Natural killer cell (primary cell): ENCODE measurements at places on chromosomes 3 and 15. TPM values are rescaled to one million over a fixed set of nuclear protein-coding genes. Genes with fewer than 3 reads are reported as not detected.

FOXL2NB gene
- not detected for total RNA-seq

DNA sequence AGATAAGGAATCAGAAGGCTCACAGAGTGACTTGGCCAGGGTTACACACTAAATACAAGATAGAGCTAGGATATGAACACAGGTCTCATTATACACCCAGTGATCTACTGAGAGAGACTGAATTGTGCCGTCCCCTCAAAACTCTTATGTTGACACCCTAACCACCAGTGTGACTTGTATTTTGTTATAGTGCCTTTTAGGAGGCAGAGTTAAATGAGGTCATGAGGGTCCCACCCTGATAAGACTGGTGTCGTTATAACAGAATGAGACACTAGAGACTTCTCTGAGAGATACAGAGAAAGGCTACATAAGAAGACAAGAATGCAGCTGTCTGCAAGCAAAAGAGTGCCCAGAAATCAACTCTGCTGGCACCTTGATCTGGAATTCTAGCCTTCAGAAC lies 12.6 kb downstream of the KPNA1 start:
- peaks cover 8% of the 10 kb centered on the region for H3K4me1 ChIP-seq
- no peak overlapping the region for H3K4me3 ChIP-seq
- H3K27ac ChIP-seq = no peak overlapping the region
- DNase-seq = no peak

DNA sequence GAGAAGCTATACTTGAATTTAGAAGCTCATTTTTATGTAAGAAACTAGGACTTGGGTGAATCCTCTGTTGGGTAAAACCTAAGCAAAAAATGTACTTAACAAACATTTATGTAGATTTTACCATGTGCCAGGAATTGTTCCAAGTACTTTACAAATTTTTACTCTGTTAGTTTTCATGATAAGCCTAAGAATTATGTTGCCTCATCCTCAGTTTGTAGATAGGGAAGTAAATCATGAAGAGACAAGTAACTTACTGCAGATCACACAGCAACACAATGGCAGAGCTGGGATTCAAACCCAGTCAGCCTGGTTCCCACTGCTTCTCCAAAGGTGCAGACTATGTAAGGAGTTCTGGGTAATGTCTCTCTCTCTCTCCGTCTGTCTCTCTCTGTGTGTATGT lies 169.9 kb downstream of the DIPK2A start:
- no peak overlapping the region for H3K4me3 ChIP-seq
- H3K36me3 ChIP-seq = no peaks in the 10 kb centered on the region
- H3K27ac ChIP-seq = no peak overlapping the region
- no peaks in the 10 kb centered on the region for H3K4me1 ChIP-seq

DNA sequence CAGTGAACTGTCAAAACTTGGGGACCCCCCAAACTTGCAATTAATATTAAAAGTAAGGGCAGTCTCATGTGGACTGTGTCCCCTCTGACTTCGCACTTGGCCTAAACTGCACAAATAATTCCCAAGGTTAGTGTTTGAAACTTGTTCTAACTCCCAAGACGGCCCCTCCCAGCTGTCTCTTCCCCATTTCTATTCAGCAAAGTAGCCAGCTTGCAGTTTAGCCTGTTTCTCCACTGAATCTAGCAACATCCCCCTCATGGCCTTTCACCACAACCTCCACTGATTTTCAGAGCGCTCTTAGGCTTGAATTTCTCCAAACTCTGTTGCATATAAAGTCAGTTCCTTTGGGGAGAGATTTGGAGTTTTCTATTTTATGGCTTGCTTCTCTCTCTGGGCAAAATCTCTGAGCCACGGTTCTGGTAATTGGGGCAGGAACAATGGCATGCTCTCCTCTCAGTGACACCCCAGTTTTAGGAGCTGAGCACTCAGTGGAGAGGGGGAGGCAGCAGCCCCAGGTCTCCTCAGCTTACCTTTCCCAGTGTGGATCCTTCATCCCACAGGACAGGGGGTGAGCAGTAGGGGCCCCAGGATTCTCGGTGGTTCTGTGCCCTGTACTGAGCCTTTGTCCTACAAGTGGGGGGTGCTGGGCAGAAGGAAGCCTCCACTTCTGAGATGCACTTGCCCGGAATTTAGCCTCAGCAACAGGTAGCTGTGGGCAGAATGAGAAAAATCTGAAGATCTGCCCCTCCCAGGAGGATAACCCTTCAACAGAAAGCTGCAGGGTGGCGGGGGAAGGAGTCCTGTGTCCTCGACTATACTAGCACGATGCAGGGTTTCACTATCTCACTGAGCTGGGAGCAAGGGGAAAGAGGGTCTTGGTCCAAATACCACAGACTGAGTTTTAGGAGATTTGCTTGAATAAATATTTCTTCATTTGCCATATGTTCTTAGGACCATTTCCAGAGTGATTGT lies 39.3 kb upstream of the GATA2 start:
- no peak for DNase-seq
- H3K27ac ChIP-seq = no peak overlapping the region
- no peaks in the 10 kb centered on the region for H3K4me1 ChIP-seq

- H3K27ac ChIP-seq = no peak overlapping the region
- no peak for DNase-seq
- no peaks in the 10 kb centered on the region for H3K36me3 ChIP-seq
- H3K27me3 ChIP-seq = no peaks in the 10 kb centered on the region
- H3K4me1 ChIP-seq = no peaks in the 10 kb centered on the region
- H3K4me3 ChIP-seq = no peak overlapping the region
Observed at GRCh38 chr3:142259359-142259758, 34.0 kb upstream of the GK5 start.

GPR176 gene
- total RNA-seq = 0.38 TPM

DNA sequence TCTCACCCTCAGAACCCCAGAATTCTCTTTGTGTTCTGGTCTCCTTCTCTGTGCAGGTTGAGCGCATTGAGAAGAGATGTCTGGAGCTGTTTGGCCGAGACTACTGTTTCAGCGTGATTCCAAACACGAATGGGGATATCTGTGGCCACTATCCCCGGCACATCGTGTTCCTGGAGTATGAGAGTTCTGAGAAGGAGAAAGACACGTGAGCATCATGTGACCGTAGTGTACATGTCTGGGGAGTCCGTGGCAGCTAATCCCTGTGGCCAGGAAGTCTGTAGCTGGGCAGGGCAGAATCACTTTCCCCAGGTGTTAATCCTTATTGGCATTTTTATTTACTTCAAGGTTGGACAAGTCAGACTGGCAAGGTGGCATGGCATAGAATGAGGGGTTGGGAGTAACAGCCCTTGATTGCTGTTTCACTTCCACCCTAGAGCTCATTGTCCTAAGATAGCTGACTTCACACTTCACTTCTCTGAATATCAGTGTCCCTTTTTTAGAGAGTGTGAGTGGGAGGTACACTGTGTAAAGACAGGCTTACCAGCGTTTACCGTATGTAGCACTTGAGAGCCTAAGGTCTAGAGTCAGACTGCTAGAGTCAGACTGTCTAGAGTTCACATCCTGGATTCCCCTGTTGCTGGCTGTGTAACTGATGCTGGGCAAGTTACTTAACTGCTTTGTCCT lies 4.4 kb downstream of the MTMR14 start:
- peaks cover 42% of the 10 kb centered on the region for H3K36me3 ChIP-seq
- H3K4me3 ChIP-seq = no peak overlapping the region
- H3K4me1 ChIP-seq = peaks cover 28% of the 10 kb centered on the region
- no peak for DNase-seq
- no peaks in the 10 kb centered on the region for H3K27me3 ChIP-seq

- H3K36me3 ChIP-seq = no peaks in the 10 kb centered on the region
- no peaks in the 10 kb centered on the region for H3K27me3 ChIP-seq
- H3K4me3 ChIP-seq = no peak overlapping the region
- DNase-seq = no peak
Observed at GRCh38 chr15:91890614-91891013, 37.1 kb downstream of the SLCO3A1 start.

ANXA2 gene
- total RNA-seq = 230 TPM

DNA sequence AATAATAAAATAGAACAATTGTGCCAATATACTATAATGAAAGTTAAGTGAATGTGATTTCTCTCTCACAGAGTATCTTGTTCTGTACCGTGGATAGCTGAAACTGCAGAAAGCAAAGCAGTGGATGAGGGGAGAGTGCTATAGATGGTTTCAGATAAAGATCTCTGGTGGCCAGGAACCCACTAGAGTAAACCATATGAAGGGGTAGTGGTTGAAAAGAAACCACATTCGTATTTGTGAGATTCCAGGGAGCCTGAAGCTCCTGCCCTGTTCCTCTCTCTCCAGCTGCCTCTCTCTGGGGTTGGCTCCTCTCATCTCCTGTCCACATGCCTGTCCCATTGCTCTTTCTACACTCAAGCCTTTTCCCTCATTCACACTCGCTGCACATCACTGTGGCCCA lies 8.9 kb downstream of the ABHD17C start:
- H3K27me3 ChIP-seq = no peaks in the 10 kb centered on the region
- DNase-seq = no peak
- no peaks in the 10 kb centered on the region for H3K4me1 ChIP-seq
- H3K36me3 ChIP-seq = no peaks in the 10 kb centered on the region

DNA sequence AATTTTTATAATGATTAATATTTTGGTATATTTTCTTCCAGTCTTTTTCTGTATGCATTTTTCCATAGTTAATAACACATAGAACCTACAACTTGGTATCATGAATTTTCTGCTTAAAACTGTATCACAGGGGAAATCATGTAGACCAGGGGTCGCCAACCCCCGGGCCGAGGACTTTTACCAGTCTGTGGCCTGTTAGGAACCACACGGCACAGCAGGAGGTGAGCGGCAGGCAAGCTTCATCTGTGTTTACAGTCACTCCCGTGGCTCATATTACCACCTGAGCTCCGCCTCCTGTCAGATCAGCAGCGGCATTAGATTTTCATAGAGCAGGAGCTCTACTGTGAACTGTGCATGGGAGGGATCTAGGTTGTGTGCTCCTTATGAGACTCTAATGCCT lies 54.7 kb downstream of the RPL22L1 start:
- H3K27me3 ChIP-seq = no peaks in the 10 kb centered on the region
- H3K4me3 ChIP-seq = no peak overlapping the region
- H3K27ac ChIP-seq = no peak overlapping the region
- no peaks in the 10 kb centered on the region for H3K4me1 ChIP-seq
- no peak for DNase-seq

ARHGEF26 gene
- 0.20 TPM for total RNA-seq

DNA sequence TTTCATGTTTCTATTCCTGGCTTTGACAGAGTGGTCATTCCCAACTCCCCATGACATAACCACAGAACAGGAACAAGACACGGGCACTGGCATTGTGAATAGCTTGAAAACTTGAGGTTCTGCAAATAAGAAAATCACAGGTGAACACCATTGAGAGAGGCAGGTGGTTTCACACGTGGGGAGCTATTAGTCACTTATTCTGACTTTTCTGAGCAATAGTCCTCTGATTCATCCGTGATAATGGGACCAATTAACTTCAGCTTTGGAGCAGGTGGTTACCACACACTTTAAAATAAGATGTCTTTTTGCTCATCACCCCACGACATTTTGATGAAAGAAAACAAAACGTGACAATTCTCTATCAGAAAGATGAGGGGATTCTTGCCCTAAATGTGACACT lies 224.7 kb downstream of the KLF13 start:
- peaks cover 3% of the 10 kb centered on the region for H3K4me1 ChIP-seq
- H3K36me3 ChIP-seq = no peaks in the 10 kb centered on the region
- H3K27me3 ChIP-seq = no peaks in the 10 kb centered on the region
- H3K4me3 ChIP-seq = no peak overlapping the region

GRCh38 chr3:156685198-156685597 lies 10.8 kb downstream of the TIPARP start:
- H3K27me3 ChIP-seq = no peaks in the 10 kb centered on the region
- H3K4me1 ChIP-seq = peaks cover 11% of the 10 kb centered on the region
- peaks cover 15% of the 10 kb centered on the region for H3K36me3 ChIP-seq
- DNase-seq = no peak

- H3K36me3 ChIP-seq = no peaks in the 10 kb centered on the region
- H3K4me1 ChIP-seq = no peaks in the 10 kb centered on the region
- no peak overlapping the region for H3K27ac ChIP-seq
- H3K27me3 ChIP-seq = no peaks in the 10 kb centered on the region
Observed at GRCh38 chr3:117150628-117151027, 441.0 kb downstream of the TUSC7 start.

LRTM1 gene
- total RNA-seq = not detected

DNA sequence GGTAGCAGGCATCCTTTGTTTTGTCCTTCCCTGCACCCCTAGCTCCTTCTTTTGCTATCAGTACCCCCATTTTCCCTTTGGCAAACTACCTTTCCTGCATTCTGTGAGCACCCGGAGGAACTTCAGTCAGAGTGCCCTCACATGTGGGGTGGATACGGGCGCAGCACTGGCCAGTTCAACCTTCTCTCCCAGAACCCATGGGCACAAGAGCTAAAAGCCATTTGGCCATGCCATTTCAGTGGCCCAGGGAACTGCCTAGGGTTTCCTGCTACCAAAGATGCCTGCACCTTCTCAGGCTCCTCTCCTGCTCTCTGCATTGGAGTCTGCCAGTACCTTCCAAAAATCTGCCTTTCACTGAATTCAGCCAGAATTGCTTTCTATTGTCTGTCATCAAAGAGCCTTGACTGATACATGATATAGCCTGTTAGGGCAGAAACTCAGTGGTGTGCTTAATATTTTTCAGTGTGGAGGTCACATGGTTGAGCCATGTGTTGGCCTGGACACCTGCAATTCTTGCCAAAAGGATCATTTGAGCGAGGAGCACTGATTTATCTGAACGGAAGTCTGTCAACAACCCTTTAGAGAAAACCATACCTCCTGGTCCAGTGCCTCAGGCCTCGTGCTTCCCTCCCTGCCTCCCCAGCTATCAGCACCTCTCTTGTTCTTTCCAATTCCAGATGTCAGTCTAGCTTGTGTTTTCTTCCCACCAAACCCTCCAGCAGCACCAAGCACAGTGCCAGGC lies 27.0 kb upstream of the HHATL start:
- no peaks in the 10 kb centered on the region for H3K4me1 ChIP-seq
- no peak overlapping the region for H3K27ac ChIP-seq
- H3K27me3 ChIP-seq = no peaks in the 10 kb centered on the region
- no peaks in the 10 kb centered on the region for H3K36me3 ChIP-seq

DNA sequence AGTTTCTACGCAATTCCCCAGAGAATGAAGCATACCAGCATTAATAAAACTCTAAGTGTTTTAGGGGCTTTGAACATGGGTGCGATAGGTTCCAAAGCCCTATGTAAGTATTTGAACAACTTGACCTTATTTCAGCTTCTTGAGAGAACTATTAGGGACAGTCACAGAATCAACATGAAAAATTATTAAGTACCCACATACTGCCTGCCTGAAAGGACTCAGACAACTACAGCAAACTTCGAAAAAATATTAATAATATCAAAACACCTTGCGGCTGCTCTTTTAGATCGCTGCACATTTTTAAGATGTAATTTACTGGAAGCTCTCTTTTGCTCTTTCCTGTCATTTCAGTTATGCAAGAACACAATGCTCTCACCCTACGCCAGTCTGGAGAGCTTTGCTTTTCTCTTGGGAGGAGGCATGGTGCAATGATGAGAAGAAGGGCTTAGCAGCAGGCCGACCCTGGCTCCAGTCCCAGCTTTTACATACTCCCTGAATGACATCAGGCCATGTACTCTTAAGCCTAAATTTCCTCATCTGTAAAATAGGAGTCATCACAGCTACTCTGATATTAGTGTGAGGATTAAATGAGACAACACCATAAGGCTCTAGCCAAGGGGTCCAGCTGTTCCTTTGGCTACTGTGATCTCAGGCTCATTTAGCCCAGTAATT lies 640.7 kb downstream of the FHIT start:
- no peaks in the 10 kb centered on the region for H3K27me3 ChIP-seq
- no peak for DNase-seq
- H3K27ac ChIP-seq = no peak overlapping the region
- no peaks in the 10 kb centered on the region for H3K4me1 ChIP-seq

CSK gene
- total RNA-seq = 287 TPM

ZNF80 gene
- 2.3 TPM for total RNA-seq
